CD4-positive, alpha-beta T cell treated with Interleukin-6 at 100 ng/mL for 8 hours (primary cell): ENCODE measurements at places on chromosomes 2 and 18.

- no peak for DNase-seq
These were observed 261.6 kb downstream of the LTBP1 start for GRCh38 chr2:33208400-33208799.

GRCh38 chr2:160457588-160457987 is 36.0 kb downstream of the RBMS1 start:
- no peak for DNase-seq

DNA sequence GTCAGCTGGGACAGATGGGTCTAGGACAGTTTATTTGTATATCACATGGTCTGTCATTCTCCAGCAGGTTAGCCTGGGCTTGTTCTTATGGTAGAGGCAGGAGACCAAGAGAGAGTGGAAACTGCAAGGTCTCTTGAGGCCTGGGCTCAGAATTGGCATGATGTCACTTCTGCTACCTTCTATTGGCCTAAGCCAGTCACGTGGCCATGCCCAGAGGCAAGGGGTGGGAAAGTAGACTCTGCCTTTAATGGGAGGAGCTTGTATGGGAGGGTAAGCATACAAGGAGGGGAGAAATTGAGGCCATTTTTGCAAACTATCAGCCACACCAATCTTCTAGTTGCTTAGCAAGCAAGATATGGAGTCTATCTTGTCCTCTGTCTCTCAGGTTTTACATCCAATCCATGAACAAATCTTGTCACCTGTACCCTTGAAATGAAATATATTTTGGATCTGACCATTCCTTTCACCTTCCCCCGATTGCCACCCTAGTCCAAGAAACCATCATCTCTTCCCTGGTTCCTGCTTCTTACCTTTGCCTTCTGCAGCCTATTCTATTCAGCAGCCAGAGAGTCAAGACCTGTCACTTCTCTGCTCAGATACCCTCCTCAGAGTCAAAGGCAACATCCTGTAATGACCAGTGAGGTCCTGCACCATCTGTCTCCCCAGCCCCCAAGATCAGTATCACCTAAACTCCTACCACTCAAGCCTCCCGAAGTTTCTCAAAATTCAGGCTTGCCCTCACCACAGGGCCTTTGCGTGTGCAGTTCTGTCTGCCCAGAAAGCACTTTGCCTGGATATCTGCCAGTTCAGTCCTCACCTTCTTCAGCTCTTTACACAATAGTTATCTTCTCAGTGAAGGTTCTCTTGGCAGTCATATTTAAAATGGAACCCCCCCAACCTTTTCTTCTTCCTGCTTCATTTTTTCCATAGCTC is 240.0 kb downstream of the LOXHD1 start:
- no peak for DNase-seq

GRCh38 chr18:29652797-29653196 is 1389.7 kb downstream of the DSC3 start:
- DNase-seq = no peak

DNA sequence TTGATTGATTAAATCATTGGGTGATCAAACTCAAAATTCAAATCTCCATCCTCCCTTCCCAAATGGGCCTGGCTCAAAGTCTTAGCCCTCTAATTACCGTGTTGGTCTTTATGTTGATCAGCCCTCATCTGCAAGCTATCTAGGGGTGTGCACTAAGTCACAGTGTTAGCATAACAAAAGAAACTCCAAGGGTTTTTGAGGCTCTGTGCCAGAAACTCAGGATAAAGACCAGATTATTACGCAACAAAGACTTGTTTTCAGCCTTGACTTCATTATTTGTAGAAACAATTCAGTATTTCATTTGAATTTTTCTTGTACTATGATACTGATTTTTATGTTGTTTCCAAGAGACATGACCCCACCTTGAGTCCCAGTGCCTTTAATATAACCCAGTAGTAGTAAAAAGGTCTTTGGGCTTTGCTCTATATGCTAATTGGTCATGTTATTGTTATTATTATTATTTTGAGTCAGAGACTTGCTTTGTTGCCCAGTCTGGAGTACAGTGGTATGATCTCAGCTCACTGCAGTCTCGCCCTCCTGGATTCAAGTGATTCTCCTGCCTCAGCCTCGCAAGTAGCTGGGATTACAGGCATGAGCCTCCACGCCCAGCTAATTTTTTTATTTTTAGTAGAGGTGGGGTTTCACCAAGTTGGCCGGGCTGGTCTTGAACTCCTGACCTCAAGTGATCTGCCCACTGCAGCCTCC is 13.9 kb downstream of the PSMD14 start:
- DNase-seq = no peak

DNA sequence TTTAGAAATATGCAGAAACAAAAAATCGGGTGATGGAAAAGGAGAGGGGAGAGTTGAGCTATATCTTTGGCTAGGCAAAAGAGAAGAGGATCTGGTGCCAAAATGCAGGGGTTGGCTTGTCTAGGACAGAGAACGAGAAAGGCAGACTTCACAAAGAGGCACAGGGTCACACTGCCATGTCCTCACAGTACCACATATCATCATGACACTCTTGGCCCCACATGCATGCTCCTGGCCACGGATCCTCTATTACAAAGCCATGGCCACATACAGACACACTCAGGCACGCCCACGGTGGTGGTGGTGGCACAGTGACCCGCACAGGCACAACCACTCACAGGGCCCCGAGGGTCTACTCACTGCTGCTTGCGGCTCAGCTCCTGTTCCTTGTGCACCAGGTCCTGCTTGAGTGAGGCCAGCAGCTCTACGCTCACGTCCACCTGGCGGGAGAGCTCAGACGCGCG is 15.9 kb downstream of the FBXO41 start:
- DNase-seq = no peak

- no peak for DNase-seq
These were observed 210.9 kb upstream of the PKDCC start for GRCh38 chr2:41836948-41837347.

- no peak for DNase-seq
These were observed 15.8 kb downstream of the OTOF start for GRCh38 chr2:26462100-26462499.

GRCh38 chr2:196200557-196200956 is 29.2 kb upstream of the STK17B start:
- peak; percentile 48 for DNase-seq

- DNase-seq = no peak
These were observed 86.9 kb downstream of the LTBP1 start for GRCh38 chr2:33033606-33034081.
